ENCODE measurements at places on chromosomes 12 and 14.

GRCh38 chr12:45076417-45077026 lies 25.6 kb upstream of the DBX2 start:
- DNase-seq = no peak

- no peak for DNase-seq
Measured at GRCh38 chr12:68579254-68579653, 31.4 kb upstream of the RAP1B start.

- DNase-seq = peak; percentile 48
Measured at GRCh38 chr14:95452893-95453712, 63.3 kb downstream of the SYNE3 start.

DNA sequence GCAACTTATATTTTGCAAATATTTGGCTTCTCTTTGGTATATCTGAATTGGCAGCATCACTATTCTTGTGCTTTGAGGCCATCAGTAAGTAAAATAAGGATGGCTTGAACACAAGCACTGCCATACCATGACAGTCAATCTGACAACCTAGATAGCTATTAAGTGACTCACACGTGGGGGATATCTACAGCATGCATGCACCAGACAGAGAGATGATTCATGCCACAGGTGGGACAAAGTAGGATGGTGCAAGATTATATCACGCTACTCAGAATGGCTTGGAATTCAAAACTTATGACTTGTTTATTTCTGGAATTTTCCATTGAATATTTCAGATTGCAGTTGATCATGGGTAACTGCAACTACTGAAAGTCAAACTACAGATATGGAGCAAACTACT lies 675.6 kb upstream of the MDGA2 start:
- DNase-seq = peak; percentile 20

- DNase-seq = peak; percentile 87
Measured at GRCh38 chr12:95848575-95849388, 10.0 kb upstream of the SNRPF start.

GRCh38 chr14:58941629-58942028 lies 246.8 kb upstream of the DAAM1 start:
- DNase-seq = no peak

DNA sequence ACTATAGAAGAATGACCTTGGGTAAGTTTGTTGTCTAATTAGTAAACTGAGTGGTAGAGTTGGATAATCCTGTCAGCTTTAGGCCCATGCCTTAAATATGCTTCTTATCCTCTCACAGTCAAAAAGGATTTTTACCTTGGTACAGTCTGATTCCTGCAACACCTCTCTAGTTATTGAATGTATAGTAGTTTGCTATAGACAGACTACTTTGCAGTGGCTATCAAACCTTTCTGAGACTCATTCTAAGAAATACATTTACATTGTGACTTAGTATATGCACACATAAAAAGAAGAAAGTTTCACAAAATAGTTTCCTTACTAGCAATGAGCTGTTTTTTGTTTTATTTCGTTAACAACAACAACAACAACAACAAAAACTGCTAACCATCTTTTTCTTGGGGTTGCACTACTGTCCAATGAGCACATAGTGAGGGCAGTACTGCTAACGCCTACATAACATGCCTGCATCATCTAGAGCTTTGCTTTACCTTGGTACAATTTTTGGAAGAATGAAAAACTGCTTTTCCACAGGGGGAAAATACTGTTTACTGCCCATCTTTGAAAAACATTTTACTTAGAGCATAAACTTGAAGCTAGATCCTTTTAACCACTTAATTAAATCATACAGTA lies 28.5 kb downstream of the WNK1 start:
- DNase-seq = no peak
